ENCODE measurements at places on chromosomes 13 and 19.

DNA sequence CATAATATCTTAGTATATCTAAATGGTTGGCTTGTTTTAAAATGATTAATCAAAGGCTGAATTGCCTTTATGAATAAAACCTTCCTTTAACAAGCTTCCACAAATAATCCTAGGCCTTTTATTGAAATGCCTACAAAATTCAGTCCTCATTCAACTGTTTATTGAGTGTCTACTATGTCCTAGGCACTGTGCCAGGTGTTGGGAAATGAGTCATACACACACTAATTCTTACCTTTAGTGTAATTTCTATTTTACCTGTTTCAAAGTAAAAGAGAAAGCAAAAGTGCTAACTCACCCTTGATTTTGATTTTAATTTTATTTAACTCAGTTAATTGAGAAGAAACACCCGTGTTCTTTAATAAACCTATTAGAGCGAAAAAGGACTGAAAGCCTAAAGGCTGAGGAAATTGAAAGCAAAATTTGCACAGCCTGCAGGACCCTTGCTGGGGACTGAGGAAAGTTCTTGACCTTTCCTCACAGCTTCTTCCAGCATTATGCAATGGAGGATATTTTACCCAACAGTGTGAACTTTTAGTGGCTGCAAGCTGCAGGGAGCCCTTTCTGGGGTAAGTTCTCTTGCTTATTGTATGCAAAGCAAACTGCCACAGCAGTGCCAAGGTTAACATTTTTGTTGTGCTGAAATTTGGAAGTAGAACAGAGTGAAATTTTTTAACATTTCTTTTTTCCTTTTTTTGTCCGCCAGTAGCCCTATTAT lies 83.1 kb downstream of the B3GLCT start:
- DNase-seq: no peak

- no peak for DNase-seq
Measured at GRCh38 chr13:62483774-62484173, 1068.1 kb upstream of the PCDH20 start.

GRCh38 chr19:6246174-6247006 lies 33.4 kb downstream of the MLLT1 start:
- DNase-seq: no peak

- DNase-seq: no peak
Measured at GRCh38 chr13:113822266-113822665, 41.6 kb downstream of the GAS6 start.

- no peak for DNase-seq
Measured at GRCh38 chr19:15428956-15429824, 10.4 kb upstream of the AKAP8L start.

DNA sequence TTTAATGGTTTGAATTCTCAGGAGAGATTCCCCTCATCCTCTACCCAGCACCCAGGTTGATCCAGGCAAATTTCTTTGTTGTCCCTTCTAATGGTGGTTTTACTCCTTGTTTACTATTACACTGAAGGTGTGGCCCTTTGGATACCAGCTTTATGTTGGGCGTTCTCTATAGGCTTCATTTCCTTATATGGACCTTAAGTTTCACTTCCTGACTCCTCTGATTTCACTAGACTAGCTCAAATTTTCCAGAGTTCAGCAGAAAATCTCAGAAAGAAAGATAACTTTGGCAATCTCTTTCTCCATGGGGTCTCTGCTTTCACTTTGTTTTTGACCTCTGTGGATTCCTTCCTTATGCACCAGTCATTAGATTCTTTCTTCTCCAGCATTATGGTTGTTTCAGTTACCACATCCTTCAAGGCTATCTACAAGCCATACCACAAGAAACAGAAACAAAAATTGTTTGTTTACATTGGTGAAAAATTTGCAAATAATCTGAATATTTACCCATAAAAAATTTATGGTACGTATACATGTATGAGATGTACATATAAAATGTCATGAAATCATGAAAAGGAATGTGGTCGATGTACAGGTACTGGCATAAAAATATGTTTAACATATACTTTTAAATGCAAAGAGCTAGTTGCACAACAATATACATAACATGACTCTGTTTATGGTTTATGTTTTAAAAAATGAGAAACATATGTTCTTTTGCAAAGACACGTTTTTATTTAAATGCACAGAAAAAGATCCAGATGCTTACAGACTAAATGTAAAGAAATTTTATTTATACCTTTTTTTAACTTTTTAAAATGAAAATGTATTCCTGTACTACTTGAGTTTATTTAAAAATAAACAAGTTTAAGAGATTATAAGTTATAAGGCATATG lies 212.6 kb downstream of the LACC1 start:
- no peak for DNase-seq

GRCh38 chr13:28037399-28037798 lies 48.9 kb upstream of the URAD start:
- no peak for DNase-seq

- DNase-seq: no peak
Measured at GRCh38 chr19:4277191-4277696, 1.8 kb upstream of the SHD start.

DNA sequence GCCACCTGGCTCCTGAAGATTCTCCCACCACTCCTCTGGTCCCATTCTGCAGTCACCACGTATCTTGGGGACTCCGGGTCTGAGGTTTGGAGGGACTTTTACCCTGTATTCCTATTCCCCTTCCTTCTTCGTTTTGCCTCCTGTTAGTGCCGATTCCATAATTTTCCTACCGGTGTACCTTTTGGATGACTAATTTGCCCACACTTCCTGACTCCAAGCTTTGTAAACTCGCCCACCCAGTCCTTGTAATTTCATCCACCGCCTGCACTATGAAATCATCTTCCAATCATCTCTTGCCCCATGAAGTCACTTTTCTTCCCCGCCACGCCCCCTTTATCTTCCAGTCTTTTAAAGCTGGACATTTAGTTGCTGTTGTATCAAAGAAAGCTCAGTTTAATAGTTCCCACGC lies 572 bp downstream of the UCHL3 start:
- DNase-seq: no peak

DNA sequence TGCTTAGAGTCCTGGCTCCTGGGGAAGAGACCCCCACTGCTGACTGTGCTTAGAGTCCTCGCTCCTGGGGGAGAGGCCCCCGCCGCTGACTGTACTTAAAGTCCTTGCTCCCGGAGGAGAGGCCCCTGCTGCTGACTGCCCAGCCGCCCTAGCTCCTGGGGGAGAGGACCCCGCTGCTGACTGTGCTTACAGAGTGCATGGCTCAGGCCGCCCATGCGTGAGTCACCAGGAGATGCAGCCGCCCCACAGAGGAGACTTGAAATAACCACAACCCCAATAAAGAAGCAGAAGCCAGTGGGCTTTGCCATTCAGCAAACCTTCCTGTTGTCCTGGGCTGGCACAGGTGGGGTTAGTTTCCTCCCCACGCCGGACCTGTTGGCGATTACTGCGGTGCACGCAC lies 79.2 kb upstream of the C13orf46 start:
- DNase-seq: no peak

DNA sequence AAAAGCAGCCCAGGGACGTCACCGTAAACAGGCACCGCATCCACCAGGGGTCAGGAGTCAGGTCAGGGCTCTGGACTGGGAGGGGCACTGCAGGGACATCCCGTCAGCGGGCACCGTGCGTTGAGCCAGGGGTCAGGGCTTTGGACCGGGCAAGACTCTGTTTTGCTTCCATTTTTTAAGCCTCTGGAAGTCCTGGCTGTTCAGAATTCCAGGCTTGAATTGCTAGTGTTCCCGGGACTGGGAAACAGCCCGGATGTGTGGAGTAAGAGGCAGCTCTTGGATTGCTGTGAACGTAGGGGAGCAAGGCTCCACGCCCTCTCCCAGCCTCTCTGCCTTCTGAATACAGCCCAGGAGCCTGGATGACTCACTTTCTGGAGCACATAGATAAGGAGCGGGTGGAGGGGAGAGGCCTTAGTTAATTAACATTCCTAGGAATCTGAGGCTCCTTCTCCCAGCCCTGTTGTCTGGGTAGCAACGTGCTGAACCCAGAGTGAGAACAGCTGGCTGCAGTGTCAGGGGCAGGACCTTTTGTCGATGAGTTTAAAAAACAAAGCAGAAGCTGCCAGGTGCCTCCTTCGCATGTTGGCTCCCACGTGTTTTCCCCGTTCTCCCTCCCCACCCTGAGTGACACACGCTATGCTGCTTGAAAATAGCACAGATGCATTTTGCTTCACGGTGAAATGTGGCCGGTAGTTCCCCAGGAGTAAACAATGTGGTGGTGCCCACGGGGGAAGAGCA lies 21.9 kb downstream of the ATP11A start:
- no peak for DNase-seq

DNA sequence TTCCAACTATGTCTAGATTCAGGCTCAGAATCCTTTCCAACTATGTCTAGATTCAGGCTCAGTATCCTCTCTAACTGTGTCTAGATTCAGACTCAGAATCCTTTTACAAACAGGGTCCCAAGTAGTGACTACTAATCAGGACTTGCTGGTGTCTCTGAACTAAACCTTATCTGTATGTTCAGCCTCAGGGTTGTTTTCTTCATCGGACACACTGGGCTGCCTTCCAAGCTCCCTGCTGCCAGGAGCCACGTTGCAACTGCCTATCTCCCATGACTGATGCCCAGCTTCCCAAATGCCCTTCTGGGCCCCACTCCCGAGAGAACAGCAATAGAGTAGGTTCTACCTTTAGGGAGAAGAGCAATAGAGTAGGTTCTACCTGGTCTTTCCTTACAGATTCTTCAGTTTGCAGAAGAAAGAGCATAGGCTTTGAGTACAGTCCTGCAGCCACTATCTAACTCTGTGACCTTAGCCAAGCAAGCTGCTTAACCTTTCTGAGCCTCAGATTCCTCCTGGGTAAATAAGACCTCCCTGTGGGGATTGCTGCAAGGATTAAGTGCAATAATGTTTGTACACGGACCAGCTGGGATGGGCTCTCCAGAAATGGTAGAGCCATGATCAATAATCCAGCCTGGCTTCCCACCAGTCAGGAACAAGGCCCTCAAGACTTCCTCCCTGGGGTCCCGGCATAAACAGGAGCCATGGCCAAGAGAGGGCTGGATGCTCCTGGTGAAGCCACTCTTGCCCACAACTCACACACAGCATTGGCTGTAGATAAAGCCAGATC lies 61.5 kb downstream of the ZIC5 start:
- no peak for DNase-seq

GRCh38 chr13:113972451-113973217 lies 1.2 kb downstream of the C13orf46 start:
- DNase-seq: no peak

GRCh38 chr19:21094347-21095025 lies 12.5 kb downstream of the ZNF714 start:
- DNase-seq: no peak

DNA sequence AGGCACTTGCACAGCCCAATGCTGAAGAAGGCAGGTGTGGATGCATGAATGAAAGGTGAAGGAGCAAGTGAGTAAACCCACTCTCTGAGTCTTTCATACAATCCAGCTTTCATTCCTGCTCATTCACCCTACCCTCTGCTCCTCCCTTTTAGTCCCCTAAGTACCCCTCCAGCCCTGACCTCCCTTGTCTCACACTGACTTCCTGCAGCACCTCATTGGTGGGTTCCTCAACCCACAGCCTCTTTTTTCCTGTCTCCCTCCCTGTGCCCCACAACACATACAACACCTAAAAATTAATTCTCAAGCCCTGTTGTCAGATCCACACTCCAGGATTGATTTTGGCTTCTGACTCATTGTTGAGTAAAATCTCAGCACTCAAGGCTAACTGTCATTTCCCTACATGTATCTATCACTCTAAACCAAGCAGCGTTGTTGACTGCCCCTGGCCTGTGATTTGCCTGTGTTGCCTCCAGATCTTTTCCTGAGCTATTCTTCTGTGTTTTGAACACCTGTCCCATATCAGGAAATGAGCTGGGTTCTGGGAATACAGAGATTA lies 177.3 kb upstream of the SERP2 start:
- no peak for DNase-seq

DNA sequence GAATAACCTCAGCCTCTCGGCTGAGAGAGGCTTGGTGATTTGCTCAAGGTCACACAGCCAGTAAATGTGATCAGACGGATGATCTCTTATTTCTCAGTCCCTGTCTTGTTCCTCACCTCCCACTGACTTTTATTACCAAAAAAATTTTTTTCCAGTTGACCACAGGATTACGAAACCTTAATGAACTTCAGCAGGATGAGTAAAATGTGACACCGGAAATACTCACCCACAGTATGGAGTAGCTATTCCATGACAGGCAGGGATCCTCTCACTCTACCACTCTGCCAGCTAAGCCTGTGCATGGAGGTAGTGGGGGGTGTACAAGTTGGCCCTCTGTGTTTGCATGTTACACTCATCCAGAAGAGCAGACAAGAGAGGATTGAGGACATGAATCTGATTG lies 916.4 kb downstream of the UQCRFS1 start:
- DNase-seq: no peak

GRCh38 chr13:101916108-101916774 lies 463.8 kb downstream of the ITGBL1 start:
- no peak for DNase-seq

DNA sequence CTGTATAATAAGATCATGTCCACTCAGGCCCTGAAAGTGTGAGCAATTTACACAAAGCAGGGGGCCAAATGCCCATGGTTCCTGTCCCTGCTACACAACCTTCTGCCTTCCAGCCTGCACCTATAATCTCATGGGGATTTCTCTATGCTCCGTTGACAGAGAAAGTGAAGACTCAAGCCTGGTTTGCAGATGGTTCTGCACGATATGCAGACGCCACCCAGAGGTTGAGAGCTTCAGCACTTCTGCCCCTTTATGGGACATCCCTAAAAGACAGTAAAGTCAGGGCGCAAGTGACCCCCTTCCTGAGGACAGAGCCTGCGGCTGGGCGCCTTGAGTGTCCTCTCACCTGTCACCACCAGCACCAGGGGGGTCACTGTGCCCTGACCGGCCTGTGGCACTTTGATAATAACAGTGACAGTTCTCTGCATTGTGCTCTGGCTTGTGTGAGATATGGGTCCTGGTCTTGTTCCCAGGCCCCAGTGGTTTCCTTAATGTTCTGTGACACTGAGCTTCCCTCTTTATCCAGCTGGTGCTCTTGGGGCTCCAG lies 15.1 kb downstream of the LILRA5 start:
- DNase-seq: no peak

DNA sequence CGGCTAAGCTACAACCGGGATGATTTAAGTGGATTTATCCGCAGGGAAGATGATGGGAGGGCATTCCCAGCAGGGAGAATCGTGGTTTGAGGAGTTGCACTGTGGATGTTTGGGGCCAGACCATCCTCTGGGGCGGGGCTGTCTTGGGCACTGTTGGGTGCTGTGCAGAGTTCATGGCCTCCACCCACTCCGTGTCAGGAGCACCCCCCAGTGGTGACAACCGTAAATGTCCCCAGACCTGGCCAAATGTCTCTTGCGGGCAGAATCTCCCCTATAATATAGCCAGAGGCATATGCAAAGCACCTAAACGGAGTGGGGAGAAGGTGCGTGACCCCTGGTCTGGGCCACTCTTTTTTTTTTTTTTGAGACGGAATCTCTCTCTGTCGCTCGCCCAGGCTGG lies 40.2 kb downstream of the SMIM24 start:
- DNase-seq: peak; percentile 25

- no peak for DNase-seq
Measured at GRCh38 chr13:44389876-44390275, 16.3 kb downstream of the SERP2 start.

- DNase-seq: no peak
Measured at GRCh38 chr13:23876265-23876664, 12.9 kb downstream of the MIPEP start.

- no peak for DNase-seq
Measured at GRCh38 chr19:50909240-50910070, 1.7 kb downstream of the KLK4 start.

- no peak for DNase-seq
Measured at GRCh38 chr13:113656831-113657671, 947 bp downstream of the ATP4B start.

All from activated T-helper 1 cell treated with Interleukin-2 at 50 U/mL for 16 hours (primary cell).